H7 (cell line): ENCODE measurements at places on chromosomes 1 and 21.

- DNase-seq, result peak; percentile 33
Observed at GRCh38 chr1:48216941-48217340, 5.6 kb upstream of the SLC5A9 start.

GRCh38 chr21:32494934-32495709 is 82.6 kb downstream of the EVA1C start:
- DNase-seq, result no peak

DNA sequence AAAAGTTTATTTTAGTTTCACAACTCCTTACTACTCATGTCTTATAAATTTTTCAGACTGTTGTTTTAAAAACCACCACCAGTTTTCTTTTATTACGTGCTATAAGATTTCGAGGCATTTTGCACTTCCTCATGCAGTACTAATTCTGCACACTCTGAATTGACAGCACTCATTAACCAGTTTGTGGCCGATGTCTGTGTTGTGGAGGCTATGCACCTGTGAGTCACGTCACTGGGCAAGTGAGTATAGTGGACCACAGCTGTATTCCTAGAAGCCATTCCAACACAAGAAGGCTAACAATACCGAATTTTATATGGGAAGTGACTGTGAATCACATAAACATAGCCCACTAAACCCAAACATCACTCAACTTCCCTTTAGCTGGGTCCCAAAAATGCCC is 21.0 kb upstream of the SPATA6 start:
- no peak for DNase-seq

DNA sequence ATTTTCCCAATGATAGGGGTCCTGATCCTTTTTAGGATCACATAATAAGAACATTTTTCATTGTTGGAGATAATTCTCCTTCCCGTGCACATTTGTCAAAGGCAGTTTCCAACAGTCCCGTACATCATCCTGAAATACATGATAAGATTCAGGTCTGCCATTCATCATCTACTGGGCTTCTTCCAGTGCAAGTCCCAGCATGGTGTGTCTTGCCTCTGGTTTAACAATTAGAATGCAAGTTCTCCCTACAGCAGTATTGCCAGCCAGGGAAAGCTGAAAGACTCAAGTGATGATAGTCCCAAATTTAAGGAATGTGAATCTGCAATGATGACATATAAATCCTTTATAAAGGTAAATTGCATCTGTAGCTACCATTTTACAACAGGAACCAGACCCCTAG is 146.2 kb downstream of the DAB1 start:
- DNase-seq, result no peak

DNA sequence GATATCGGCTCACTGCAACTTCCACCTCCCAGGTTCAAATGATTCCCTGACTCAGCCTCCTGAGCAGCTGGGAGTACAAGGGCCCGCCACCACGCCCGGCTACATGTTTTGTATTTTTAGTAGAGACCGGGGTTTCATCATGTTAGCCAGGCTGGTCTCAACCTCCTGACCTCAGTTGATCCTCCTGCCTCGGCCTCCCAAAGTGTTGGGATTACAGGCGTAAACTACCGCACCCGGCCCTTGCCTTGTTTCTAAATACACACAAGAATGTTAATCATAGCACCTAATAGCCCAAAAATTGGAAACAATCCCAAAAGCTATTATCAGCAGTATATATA is 1.2 kb upstream of the MSTO1 start:
- no peak for DNase-seq

DNA sequence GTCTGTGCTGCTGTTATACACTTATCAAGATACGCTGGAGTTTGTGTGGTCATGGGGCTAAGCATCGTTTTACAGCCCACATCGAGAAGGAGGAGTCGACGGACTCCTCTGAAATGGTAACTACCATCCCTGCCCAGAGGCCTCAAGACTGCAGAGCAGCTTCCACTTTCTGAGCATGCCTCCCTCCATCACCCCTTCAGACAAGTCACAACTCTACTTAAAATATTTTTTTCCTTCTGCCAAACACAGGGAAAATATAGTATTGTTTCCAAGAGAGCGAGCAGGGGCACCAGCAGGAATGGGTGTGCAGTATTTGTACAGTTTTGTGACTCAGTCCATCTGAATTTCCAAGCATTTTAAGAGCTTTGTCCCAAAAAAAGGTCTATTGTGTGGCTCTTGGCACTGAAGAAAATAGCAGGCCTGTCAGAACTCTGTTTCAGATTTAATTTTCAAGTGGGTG is 14.1 kb downstream of the EVA1C start:
- no peak for DNase-seq

- DNase-seq, result no peak
Observed at GRCh38 chr1:25815208-25816111, 4.3 kb upstream of the MTFR1L start.

DNA sequence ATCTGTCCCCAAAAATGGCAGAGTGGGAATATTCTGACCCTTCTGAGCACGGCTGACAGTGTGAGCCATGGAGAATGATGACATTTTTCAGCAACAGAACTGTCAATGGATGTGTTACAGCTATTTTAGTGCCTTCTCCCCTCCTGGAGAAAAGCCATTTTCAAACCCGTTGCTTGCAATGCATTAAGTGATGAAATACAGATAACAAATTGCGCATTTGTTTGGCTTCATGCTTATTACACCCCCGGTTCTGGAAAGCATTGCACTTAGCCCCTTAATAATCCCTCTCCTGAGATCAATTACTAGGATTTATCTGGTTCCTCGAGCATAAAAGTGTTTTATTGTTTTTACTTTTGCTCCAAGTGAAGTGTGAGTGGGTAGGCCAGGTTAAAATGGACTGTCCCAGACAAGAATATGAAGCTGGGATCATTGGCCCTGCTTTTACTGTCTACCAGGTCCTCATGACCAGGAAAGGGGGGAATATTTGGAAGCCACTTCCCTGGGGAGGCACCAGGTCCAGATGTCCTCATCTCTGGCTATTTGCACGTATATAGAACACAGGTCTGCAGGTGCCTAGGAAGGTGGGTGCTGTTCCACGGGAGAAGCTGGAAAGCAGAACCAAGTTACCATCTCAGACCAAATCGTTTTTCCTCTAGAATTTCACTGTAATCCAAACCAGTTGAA is 37.5 kb upstream of the HHAT start:
- no peak for DNase-seq

DNA sequence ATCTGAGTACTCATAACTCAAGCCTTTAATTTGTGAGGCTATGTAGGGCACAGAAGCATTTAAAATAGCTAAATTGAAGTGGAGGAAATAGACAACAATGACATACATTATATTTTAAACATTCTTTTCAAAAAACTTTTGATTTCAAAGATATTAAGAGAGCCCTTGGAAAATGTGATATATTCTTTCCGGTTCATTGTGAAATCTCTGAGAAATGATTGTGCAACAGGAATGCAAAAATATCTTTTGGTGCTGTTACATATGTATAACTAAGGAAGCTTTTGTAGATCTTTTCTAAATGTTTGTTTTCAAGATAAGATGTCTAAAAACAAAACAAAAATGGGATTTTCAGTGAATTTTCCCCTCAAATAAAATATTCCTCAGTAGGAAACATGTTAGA is 185.2 kb downstream of the LEPR start:
- no peak for DNase-seq

GRCh38 chr1:216221260-216221700 is 202.0 kb downstream of the USH2A start:
- DNase-seq, result peak; percentile 4

GRCh38 chr1:112030157-112030556 is 40.7 kb upstream of the KCND3 start:
- DNase-seq, result no peak

- peak; percentile 89 for DNase-seq
Observed at GRCh38 chr1:39081271-39082009, 55.3 kb downstream of the NDUFS5 start.

- DNase-seq, result no peak
Observed at GRCh38 chr1:94323311-94324177, 86.2 kb upstream of the ARHGAP29 start.

DNA sequence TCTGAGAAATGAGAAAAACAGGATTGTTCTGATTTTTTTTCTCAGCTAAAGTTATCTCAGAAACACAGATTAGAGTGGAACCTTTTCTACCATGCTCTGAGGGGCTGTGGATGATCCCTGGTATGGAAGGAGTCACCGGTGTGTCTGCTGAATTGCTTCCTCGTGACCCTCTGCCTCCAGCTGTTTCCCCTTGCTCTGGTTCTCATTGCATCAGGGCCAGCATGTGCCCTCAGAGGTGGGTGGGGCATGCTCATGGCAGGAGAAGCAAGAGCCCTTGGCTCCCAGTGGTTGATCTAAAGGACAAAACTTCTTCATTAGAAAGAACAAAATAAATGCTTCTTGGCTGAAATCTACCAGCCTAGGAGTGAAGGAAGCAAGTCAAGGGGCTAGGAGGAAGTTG is 183.2 kb upstream of the HMCN1 start:
- no peak for DNase-seq

DNA sequence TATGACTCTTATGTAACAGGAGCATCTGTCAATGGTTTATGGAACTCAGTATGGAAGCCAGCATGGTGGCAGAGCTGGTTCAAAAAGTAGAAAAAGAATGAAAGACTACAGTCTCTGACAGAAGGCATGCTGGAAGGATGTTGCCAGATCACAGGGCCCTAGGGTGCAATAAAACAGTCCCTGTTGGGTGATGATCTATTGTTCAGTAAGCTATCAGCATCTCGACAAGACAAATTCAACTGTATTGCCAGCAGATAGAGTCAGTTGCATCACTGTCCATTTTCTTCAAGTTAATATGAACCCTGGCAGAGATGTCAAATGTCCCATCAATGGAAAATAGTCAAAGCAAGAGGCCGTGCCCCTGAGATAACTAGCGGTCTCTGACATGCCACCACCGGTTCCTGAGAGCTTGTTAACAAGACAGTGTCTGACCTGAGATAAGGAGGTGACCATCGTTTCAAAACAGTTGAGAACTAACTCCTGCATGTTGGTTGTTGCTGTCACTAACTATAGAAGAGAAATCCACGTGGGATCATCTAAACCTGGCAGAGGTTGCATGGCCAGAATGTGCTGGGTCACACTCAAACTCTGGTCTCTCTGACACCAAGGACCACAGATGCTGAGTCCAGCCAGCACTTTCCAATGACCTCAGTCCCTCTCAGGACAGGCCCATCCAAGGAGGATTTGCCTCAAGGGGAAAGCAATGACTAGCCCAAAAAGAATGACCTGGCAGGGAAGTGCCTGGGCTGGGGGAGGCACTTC is 125.9 kb downstream of the RIPK4 start:
- no peak for DNase-seq

- DNase-seq, result no peak
Observed at GRCh38 chr1:34829250-34829649, 30.3 kb downstream of the SMIM12 start.

DNA sequence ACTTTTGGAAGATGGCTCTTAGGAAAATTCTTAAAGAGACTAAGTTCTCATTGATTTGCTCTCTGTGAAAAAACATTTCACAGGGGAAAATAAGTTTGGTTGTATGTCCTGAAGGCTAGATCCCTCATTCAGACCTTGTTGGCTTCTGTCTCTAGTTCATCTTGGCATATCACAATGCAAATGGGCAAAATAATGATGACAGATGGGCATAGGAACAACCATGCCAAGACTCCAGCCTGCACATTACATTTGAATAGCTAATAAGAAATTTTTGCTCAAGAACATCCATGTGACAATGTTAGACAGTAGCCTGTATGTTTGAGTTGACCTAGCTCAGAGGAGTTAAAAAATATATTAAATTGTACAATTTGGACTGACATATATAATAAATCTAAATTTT is 292.9 kb downstream of the PLA2G4A start:
- DNase-seq, result no peak

- DNase-seq, result no peak
Observed at GRCh38 chr1:71232166-71232763, 151.4 kb upstream of the ZRANB2 start.

- no peak for DNase-seq
Observed at GRCh38 chr1:64082459-64082858, 121.0 kb upstream of the UBE2U start.

- DNase-seq, result no peak
Observed at GRCh38 chr1:25061261-25061995, 131.4 kb upstream of the RUNX3 start.

- DNase-seq, result no peak
Observed at GRCh38 chr1:180173952-180174351, 19.3 kb downstream of the QSOX1 start.

DNA sequence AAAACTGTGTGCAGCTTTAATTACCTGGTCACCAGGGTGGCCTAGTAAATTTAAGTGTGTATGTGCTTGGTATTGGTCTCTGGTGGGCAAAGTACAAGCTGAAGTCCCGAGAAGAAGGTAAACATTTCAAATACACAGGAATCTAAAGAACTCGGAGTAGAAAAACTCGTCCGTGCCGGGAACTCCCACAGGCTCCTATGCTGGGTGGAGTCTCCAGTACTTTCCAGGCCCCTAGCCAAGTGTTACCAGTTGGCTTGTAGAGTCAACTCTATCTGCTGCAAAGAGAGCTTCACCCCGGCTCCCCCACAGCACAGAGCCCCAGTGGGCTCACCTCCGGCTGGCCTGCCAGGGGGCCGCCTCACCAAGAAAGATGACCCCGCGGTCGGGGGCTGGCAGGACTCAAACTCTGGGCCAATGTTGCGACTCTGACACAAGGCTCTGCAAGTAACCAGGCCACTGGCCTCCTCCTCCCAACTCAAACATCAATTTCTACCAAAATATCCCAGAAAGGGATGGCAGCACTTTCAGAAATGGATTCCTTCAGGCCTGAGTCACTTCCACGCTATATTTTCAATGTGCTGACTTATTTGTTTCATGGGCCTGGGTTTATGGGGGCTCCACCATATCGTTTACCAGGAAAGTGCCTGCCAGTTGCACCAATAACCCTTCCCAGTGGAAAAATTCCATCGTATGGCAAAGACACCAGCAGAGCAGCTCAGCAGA is 73.9 kb downstream of the SLC66A1 start:
- DNase-seq, result no peak

- no peak for DNase-seq
Observed at GRCh38 chr1:171883849-171884248, 42.6 kb downstream of the DNM3 start.

GRCh38 chr1:244163861-244164510 is 112.9 kb downstream of the ZBTB18 start:
- no peak for DNase-seq

DNA sequence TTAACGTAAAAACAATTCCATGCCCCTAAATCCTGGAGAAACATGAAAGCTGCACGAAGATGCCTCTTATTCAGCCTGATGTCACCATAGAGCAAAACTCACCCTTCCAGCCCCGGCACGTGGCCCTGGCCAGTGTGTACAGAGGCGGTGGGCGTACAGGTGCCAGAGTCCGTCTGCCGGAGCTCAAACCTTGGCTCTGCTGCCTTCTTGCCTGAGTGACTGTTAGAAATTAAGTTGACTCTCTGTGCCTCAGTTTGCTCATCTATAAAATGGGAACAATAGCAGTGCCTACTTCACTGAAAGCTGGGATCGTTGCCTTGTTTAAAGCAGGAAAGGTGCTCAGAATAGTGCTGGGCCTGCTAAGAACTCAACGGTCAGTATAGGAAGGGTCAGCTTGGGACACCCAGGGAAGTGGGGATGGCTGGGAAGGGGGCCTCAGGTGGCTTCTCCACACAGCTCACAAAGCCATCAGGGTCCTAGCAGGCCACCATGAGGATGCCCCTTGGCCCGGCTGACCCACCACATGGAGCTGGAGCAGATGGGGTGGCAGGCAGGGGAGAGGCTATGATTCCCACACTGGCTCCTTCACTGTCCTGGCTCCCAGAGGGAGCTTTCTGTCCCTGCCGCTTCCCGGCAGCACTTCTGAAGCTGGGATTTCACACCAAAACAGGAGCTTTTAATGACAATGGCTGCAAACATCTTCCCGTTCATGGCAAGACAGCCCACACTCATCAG is 237.2 kb downstream of the NPHP4 start:
- no peak for DNase-seq

- no peak for DNase-seq
Observed at GRCh38 chr21:28790335-28790734, 202.3 kb downstream of the LTN1 start.

GRCh38 chr1:39526466-39527189 is 35.2 kb downstream of the BMP8A start:
- no peak for DNase-seq
